Karpas-422 (cell line): ENCODE measurements at places on chromosomes 2 and 18. TPM values are rescaled to one million over a fixed set of nuclear protein-coding genes. Genes with fewer than 3 reads are reported as not detected.

GRCh38 chr2:193240752-193241151 is 1046.0 kb upstream of the TMEFF2 start:
- no peak for DNase-seq

GRCh38 chr18:1270081-1270480 is 365.4 kb downstream of the ADCYAP1 start:
- no peak for DNase-seq

DNA sequence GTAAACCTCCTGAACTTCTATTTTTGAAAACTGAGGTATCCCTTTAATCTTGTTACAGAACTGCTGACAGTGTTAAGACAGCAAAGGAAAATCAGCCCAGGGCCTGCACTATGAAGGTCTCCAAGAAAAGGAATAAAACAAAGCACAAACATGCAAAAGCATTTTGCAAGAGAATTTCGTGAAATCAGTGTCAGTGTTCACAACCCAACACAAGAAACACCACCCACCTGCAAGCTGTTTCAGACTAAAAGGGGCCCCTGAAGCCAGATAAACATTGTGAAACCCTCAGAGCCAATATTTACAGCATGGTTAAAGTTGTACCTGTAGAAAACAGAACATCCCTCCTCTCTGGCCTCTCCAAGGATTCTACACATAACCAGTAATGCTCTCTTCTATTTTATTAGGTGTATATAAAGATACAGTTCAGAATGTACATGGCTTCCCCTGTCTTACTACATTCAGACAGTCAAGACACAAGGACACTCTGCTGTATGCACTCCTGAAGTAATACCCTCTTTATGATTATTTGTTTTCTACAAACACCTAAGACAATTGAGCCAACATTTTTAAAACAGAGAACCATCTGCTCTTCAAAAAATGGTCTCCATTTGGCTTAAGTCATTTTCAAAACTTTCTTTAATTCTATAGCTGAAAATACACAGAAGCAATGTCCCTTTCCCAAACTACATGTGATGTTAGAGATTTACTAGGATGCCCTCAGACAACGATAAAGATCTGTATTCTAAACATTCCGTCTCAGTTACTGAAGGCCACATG is 149.5 kb upstream of the ZFP36L2 start:
- DNase-seq = no peak

- DNase-seq = no peak
Observed at GRCh38 chr2:62415518-62415917, 90.5 kb downstream of the TMEM17 start.

DNA sequence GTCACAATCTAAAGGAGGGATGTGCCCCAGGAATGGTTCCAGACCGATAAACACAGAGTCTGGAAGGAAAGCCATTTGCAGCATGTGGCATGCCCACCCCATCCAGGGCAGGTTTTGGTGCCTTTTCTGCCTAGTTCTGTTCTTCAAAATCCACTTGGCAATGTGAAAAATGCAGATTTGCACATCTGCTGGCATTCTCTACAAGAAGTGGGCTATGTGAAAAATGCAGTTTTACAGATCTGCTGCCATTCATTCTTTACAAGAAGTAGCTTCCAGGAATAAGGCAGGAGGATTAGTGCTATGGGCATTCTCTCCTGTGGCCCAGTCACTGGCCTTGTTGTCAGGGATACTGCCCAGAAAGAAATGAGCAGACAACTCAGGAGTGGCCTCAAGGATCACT is 68.1 kb downstream of the C1D start:
- no peak for DNase-seq

DNA sequence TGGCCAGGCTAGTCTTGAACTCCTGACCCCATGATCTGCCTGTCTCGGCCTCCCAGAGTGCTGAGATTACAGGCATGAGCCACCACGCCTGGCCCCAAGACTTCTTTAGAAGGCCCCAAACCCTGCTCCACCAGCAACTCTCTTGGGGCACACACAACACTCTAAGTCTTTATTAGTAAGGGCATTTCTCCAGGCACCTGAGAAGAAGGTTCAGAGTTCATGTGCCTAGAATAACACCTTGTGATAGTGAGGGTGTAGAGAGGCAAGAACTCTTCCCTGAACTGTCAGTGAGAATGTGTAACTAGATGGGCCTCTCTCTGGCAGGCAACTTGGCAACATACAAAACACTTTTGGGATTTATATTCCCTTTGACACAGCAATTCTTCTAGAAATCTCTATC is 43.8 kb downstream of the SH2D6 start:
- DNase-seq = no peak

- no peak for DNase-seq
Observed at GRCh38 chr2:151665959-151666358, 68.3 kb downstream of the NEB start.

GRCh38 chr18:13381944-13382365 is 163.4 kb downstream of the LDLRAD4 start:
- no peak for DNase-seq

GRCh38 chr18:45760462-45761036 is 36.6 kb downstream of the SLC14A1 start:
- DNase-seq = peak; percentile 97

DNA sequence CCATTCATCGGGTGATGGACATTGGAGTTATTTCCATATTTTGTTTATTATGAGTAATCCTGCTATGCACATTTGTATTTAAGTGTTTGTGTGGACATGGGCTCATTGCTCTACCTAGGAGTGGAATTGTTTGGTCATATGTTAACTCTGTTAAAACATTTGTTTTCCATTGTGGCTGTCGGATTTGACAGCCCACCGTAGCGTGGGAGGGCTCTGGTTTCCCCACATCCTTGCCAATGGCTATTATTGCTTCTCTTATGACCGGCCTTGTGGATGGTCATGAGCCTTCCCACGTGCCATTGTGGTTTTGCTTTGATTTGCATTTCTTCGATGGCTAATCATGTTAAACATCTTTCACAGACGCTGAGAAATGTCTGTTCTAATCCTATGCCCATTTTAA is 92.0 kb downstream of the ZNF236 start:
- DNase-seq = no peak

DNA sequence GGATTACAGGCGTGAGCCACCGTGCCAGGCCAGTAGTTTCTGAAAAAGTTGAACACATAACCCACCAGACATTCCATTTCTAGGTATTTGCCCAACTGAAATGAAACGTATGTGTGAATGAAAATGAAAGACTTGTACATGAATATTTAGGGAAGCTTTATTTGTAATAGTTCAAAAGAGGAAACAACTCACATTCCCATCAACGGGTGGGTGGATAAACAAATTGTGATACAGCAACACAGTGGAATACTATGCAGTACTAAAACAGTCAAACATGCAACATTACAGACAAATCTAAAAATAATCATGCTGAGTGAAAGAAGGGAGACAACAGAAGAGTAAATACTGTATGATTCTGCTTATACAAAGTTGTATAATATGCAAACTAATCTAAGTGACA is 46.8 kb downstream of the TMEM131 start:
- DNase-seq = no peak

The XIRP2 gene
- total RNA-seq = not detected in 2 replicates

The TWIST2 gene
- total RNA-seq = 0.67 TPM in 1 of 2 replicates, not detected in the other

DNA sequence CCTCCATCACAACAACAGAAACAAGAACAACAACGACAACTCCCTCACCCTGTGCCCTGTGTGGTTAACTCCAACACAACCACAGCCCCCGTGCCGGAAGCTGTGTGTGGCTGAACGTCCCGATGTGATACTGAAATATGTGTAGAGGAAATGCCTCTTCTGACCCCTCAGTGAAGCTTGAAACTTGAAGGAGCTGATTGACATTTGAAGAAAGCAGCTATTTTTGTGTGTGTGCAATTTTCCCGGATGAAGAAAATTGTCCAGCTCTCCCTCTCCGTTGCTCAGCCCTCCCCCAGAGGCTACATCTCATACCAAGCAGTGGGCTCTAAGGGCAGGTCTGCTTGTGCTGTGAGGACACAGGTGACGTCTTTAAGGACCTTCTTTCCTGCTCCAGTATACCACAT is 173.8 kb downstream of the ICOS start:
- no peak for DNase-seq

DNA sequence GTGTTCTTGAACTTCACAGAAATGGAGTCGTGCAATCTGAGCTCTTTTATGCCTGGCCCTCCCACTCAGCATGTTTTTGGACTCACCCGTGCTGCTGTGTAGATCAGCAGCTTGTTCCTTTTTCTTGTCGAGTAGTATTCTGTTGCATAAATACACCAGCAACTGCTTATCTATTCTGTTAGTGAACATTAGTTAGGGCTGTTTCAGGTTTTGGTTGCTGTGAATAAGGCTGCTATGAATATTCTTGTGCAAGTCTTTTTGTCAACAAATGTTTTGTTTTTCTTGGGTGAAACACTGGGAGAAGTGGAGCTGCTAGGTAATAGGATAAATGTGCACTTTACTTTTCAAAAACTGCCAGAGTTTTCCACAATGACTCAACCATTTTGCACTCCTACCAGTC is 15.3 kb upstream of the CIDEA start:
- DNase-seq = no peak

DNA sequence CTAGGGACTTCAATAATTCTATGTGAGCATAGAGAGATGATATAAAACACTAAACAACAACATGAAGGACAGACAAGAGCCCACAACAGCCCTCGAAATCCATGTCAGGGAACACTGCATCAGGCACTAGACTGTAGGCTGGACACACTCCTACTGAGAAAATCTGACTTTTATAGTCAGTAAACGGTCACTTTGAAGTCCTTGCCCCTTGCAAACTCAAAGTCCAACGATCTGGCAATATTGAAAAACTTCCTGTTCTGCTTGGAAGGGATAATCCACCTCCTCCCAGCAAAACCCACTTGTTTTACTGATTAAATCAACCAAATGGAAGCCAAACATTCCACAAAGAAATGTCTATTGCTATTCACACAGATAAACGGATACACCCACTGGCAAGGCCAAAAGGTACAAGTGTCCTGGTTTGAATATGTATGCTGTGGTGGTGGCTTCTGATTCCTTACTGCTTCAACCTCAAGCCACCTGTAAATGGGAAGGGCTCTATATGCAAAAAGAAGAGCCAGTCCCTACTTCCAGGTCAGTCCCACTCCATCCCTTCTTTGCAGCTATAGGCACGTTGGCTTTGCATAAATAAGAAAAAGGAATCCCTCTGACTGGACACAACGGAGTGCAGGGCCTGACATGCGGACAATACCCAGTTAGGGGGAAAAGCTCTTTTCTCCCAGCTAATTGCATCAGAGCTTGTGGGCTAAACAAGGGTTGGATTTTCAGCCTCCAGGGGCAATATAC is 56.6 kb downstream of the STK39 start:
- no peak for DNase-seq

- no peak for DNase-seq
Observed at GRCh38 chr2:6665093-6666045, 200.3 kb downstream of the CMPK2 start.

GRCh38 chr2:120429586-120430500 is 83.9 kb downstream of the INHBB start:
- no peak for DNase-seq

DNA sequence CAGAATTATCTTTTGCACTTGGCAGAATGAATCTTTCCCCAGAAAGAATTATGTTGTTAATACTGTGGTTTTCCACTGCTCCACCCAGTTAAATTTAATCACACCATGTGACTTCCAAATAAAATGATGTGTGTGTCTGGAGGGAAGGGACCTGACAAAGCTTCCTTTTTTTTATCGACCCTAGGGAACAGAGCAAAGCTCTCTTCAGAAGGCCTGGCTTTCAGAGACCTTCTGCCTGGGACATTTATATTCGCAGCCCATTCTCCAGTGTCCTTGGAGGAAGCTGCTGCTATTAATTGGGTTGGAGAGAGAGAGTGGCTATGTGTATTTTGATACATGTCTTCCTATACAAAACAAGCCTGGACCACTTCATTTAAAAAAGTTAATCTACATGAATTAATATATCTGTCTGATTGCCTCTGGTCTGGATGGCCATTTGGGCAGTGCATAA is 233.7 kb downstream of the PRKCE start:
- peak; percentile 70 for DNase-seq

DNA sequence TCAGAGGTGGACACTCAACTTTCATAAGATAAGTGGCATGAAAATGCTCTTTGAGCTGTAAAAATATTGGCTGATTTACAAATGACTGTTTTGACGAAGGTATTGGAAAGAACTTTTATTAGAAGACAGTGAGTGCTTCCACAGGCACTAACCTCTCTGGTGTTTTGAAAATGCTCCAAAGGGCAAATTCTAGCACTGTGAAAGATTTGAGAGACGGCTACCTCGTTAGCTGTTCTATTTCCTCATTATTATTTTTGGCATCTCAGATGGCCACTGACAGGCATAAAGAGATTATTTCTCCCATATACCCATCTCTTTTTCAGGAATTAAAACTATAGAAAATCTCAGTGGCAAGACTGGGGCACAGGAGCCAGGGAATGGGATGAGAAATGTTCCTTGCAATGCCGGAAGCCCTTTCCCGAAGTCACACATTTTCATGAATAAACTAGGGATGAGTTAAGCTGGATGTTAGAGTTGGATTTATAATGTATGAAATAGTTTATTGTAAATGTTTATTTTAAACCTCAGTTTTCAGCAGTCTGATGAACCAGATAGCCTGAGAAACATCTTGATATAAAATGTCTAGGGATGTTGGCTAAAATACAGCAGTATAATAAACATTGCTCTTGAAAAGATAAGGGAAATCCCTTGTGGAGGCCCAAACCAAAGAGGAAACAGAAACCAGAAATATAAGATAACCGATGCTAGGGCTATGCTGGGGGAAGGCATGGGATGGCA is 175.7 kb downstream of the ASB1 start:
- DNase-seq = no peak

GRCh38 chr2:74128206-74128605 is 19.5 kb downstream of the BOLA3 start:
- DNase-seq = no peak

- DNase-seq = no peak
Observed at GRCh38 chr18:58222432-58223125, 178.6 kb downstream of the NEDD4L start.

DNA sequence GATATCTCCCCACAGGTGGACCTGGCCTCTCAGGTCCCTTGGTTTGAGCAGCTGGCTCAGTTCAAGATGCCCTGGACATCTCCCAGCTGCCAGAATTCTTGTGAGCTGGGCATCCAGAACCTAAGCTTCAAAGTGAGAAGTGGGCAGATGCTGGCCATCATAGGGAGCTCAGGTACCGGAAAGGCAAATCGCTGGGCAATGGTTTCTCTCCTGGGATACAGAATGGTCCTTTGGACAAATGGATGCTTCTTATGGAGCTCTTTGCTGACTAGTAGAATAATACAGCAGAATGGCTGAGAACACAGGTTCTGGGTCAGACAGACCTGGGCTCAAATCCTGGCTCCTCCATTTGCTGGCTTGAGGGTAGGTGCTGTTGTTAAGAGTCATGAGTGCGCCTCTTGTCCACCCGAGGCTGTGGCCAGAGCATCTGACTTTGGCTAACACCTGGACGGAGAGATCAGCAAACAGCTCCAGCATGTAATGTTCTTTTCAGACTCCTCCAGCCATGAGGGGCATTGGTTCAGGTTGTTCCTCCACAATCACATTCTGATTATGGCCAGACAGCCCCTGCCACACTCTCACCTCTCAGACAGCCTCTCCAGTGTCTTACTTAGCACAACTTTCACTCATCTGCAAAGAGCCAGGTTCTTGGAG is 7.5 kb downstream of the ABCG8 start:
- DNase-seq = no peak
